ENCODE measurements at places on chromosomes 2 and 18.
A peak's percentile ranks its signal among the peaks of the same experiment; 100 is the strongest.

DNA sequence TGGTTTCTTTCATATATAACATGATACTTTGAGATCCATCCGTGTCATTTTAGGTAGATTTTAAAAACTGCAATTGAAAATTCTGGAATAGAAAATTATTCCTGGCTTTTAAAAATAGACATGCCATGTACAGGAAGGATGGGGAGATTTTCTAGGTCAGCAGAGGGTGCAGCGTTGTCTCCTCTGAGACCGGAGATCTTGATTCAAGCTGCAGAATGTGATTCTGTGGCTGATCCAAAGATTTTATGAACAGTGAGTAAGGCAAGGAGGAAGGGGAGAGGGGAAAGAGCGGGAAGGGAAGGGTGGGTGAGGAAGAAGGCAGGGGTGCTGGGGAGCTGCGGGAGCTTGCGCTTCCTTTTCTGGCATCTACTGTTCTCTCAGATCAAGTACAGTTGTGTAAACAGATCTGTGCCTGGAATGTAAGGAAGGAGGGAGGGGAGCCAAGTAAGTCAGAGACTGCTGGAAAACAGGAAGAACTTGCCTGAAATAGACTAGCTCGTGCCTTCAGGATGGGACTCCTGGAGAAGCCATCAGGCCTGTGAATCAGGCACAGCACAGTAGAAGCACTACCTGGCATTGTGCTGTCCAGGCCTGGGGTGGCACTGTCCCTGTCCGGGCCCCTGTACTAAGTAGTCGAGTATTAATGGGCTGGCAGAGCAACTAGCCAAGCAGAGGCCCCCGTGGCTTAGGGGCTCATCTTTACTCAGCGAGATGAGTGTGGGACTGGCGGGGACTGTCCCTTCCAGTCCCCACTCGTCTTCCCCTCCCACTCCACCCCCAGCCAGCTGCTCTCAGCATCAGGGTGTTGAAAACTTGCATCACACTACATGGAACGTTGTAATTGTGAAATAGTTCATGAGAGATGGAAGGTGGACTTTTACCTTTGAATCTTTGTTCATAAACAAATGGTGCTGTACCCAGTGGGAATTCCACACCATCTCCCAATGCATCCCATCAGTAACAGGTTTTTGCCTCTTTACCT lies 163.5 kb downstream of the UXS1 start:
- peak; percentile 56 for DNase-seq

- DNase-seq = no peak
Observed at GRCh38 chr18:48052842-48053241, 122.4 kb upstream of the SMAD2 start.

DNA sequence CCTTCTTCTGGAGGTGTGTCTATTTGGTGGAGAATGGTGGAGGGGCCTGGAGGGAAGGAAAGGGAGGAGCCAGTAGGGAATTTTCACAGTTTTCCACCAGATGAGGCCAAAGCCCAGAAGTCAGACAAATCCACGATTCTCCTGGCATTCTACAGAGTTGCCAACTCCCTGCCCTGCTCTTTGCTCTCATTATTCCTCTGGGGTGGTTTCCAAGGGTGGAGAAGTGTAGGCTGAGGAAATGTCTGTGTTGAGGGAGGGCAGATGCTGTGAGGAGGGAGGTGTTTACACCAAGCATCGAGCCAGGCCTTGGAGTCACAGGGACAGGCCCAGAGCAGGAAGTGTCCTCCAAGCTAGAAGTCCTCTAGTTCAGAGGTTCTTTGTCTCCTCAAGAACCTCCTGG lies 124.1 kb upstream of the LGALSL start:
- DNase-seq = no peak

DNA sequence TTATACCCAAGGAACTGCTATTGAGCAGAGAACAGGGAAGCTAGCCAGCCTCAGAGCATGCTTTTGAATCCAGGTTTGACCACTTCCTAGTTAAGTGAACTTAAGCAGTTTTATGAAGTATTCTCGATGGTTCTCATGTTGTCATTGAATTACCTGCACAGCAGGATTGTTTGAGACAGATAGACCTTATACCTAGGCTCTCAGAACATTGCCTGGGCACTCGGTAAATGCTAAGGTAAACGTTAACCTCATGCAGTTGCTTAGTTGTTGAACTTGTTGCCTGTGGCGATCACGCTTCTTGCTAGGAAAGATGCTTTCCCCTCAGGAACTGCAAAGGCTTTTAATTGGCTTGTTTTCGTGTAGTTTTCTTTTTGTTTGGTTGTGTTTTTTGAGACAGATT lies 34.0 kb upstream of the CHMP1B start:
- DNase-seq = no peak

DNA sequence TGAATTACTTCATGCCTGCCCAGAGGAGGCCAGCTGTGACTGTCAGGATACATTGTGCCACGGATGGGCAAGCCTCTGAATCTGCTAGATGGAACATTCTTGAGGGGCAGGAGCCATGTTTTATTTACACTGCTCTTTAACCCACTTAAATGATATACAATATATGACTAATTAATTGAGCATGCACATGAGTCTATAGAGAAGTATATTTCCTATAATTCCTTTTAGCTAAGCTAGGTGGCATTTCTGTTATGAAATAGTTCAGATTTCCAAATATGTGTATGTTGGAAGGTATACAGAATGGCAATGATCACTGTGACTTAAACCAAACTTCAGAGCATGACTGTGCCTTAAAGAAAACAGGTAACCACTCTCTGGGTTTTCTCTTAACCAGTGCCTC lies 131.7 kb downstream of the RAB3GAP1 start:
- no peak for DNase-seq

DNA sequence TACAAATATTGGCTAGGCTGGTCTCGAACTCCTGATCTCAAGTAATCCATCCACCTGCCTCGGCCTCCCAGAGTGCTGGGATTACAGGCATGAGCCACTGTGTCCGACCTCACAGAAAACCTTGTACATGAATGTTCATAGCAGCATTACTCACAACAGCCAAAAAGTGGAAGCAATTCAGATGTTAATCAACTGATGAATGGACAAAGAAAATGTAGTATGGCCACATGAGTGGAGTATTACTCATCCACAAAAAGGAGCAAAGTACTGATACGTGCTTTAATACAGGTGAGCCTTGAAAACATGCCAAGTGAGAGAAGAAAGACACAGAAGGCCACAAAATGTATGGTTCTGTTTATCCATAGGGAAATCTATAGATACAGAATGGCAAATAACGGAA lies 20.6 kb downstream of the CEP192 start:
- DNase-seq = no peak

- no peak for DNase-seq
Observed at GRCh38 chr2:143083636-143084035, 45.6 kb upstream of the ARHGAP15 start.

DNA sequence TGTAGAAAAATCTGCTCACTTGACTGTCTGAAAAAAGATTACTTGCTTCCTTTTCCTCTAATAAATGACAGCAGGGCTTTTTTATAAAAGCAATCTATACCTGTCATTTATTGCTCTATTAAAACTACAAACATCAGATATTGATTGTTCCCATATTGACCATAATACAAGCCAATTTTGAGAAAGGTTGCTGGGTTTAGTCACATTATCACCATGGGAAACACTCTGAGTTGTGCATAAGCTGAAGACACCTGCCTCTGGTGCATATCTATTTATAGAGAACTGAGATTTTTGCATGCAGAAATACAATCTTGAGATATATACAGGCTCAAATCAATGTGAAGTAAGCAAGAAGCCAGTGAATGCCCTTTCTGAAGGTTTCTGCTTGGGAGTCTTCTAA lies 853.9 kb downstream of the DCC start:
- DNase-seq = no peak

GRCh38 chr2:172834881-172835280 lies 99.2 kb downstream of the RAPGEF4 start:
- no peak for DNase-seq

DNA sequence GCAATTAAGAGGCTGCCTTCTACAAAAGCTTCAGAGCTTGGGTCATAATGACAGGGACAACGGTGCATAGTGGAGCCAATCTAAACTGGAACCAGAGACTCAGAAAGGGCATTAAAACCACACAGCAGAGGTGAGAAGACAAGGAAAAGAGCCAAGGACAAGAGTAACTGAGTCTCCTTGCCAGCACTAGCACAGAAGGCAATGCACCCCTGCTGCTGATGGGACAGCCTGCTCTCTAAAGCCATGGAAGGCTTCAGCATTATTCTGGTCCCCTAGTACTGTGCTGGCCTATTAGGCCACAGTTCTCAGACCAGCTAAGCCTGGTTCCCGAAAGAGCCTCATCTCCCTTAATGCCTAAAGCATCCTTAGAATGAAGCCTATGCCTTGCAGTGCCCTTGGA lies 15.5 kb downstream of the MYO5B start:
- peak; percentile 88 for DNase-seq

DNA sequence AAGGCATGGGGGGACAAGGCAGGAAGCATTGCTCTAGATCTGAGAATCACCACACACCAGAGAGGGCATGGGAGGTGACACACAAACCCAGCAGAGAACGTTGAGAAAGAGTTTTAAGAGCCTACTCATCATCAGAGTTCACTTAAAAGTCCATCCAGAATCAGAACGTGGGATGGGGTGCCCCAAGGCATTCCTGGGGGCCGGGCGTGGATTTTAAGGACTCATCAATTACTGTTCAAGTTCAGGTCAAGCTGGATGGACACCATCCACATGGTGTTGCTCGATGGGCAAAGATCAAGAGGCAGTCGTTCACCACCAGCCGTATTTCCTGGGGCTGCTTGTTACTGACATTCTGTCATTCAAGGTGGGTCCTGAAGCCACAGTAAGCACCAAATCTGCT lies 34.9 kb downstream of the BCL11A start:
- no peak for DNase-seq

DNA sequence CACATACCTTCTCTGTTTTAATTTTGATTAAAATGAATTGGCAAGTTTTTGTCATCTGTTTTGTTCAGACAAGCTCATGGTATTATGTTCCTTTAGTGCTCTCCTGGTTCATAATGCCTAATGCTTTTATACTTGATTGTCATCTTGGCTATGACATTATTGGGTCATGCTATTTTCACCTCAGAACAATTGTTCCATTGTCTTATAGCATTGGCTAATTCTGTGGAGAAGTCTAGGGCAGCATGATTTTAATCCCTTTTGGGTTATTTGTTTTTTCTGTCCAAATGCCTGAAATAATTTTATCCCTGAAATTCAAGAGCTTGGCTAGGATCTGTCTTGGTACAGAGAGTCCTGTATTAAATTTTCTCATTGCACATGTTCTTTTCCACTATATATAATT lies 83.8 kb upstream of the CCDC85A start:
- DNase-seq = no peak

GRCh38 chr2:235663875-235664274 lies 170.0 kb downstream of the AGAP1 start:
- DNase-seq = no peak

- DNase-seq = no peak
Observed at GRCh38 chr2:208311321-208311720, 45.3 kb downstream of the PIKFYVE start.

DNA sequence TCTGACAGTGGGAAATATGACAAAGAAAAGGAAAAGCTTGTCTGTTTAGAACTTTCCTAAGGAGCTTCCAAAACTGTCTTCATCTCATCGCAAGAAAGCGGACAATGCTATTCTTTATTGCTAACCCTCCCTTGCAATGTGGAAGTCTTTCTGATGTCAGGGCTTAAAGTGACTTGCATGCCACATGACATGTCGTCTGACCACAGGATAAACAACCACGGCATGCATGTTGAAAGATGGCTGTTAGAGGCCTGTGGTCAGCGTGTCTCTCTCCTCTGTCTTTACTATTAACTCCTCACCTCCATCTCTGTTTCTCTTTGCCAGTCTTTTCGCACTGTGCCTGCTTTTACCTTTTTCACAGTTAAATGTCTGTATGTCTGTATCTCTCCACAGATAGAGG lies 389.8 kb downstream of the LNPK start:
- no peak for DNase-seq

DNA sequence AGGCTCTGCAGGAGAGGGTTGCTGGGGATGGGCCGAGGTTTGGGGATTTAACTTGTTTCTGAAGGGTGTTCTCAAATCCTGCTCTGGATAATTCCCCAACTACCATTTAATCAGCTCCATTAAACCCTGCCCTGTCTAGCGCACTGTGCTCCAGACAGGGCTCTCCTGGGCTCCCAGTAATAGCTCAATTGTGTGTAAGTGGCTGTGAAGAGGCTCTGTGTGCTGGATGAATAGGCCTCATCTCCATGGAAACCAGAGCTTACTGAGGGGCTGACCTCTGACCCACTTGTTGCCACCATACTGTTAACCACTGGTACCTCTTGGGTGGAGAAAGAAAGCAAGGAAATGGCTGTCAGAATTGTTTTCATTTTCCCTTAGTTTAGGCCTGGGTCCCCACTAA lies 92.9 kb downstream of the TGOLN2 start:
- DNase-seq = no peak

- peak; percentile 83 for DNase-seq
Observed at GRCh38 chr2:202588647-202589581, 45.9 kb upstream of the FAM117B start.

DNA sequence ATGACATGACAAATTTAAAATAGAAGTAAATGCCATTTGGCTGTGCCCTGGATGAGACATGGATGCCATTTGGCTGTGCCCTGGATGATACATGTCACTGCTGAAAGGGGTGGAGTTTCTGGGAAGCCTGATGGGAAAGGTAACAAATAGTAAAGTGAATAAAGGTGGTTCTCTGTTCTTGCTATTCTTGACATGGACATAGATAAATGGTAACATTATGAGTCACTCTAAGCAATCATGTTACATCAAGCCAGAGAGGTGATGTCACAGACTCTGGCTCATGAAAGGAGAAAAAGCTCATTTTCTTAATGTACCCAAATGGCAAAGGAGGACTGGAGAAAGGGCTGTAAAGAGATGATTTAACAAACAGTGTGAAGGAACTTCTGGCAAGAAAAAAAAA lies 86.4 kb downstream of the EML6 start:
- DNase-seq = no peak

GRCh38 chr18:63022429-63023022 lies 297.0 kb downstream of the BCL2 start:
- no peak for DNase-seq

- DNase-seq = no peak
Observed at GRCh38 chr2:238473523-238473922, 46.8 kb downstream of the ASB1 start.

GRCh38 chr2:131093696-131094462 lies 619 bp upstream of the FAM168B start:
- no peak for DNase-seq

- no peak for DNase-seq
Observed at GRCh38 chr2:149860276-149860921, 272.8 kb upstream of the MMADHC start.
